Posterior cingulate gyrus (tissue), 11 donors: ENCODE measurements at places on chromosomes 12 and 14.

- DNase-seq = no peak
These were observed 6.3 kb upstream of the TMEM121 start for GRCh38 chr14:105519946-105520698.

DNA sequence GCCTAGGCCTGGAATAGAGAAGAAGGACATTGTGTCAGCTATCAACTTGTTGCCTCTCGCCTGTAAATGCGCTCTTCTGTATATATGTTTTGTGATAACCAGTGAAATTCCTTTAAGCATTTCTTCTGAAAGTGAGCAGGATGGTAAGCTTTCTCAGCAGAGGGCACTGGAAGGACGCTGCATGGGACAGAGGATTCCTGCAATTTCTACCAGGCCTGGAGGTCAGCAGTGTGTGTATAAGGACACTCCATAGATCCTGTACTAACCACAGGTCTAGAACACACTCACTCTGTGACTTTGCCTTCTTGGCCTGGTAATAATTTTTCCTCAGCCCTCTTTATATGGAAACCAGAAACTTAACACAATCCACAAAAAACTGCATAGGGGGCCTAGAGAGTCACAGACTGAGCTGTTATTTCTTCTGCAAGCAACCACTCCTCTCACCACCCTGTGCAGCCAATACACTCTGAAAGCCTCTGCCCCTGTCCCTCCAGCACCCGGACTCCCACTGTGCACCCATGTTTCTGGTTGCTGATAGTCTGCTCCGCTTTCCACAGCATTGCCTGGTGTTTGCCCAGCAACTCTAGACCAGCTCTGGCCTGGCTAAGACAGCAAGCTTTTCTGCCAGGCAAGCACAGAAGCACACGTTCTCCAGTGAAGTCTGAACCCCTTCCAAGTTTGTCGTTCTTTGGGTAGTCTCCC lies 94.0 kb upstream of the RMST start:
- no peak for DNase-seq

- DNase-seq = no peak
These were observed 70.2 kb downstream of the BTG1 start for GRCh38 chr12:92075425-92075914.

DNA sequence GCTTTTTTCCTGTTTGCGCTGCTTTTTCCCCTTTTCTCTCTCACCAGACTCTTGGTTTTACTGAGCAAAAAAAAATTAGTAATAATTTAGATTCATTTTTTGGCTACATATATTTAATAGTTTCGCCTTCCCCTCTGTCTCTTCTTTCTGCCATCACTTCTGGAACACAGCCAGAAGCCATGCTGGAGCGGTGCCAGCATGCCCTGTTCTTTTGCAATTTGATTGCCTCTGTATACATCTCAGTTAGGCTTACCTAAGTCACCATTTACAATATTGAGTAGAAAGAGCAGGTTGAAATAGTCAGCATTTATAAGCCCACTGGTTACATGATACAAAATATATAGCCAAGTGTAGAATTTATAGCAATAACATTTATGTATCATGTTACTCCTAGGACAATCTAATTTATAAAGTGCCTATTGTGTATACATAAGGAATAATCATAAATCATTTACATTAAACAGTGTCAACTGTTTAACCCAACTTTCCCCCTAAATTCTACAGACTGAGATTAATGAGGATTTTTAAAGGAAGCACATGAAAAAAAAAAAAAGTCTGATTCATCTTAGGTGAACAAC lies 413.8 kb upstream of the SOX5 start:
- DNase-seq = no peak
